ENCODE measurements at places on chromosomes 13 and 19.

GRCh38 chr13:73429701-73430100, 370.9 kb downstream of the KLF5 start:
- DNase-seq = no peak

GRCh38 chr13:77065461-77066147, 38.6 kb upstream of the FBXL3 start:
- DNase-seq = no peak

- DNase-seq = no peak
Measured at GRCh38 chr19:32671883-32672593, 2.9 kb downstream of the ANKRD27 start.

DNA sequence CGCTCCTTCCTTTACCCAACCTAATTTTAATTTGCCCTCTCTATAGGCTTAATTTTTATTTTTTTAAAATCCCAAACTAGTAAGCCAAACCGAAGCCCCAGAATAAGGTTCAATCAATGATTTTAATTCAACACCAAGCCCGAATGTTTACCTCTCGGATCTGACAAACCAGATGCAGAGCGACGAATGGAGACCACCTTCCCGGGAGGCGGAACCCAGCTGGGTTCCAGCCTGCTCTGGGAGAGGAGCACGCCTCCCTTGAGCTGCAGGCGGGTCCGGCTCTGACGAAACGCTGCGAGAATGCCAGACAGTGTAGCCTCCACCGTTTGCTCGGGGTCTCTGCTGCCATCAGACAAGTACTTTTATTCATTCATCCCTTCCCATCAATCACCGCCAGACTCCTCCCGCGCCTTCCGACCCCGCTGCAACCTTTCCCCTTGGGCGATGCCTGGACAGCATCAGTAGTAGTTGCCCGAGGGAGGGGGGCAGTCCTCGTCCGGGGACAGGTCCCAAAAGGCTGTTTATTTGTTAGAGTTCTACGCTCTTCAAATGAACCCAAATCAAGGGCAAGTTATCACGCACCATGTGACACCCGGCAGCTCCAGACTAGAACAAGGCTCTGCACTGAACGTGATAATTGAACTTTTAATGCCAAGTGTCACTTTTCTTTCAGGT, 752 bp upstream of the EDNRB start:
- peak; percentile 35 for DNase-seq

- DNase-seq = no peak
Measured at GRCh38 chr13:59543418-59543817, 620.3 kb downstream of the DIAPH3 start.

DNA sequence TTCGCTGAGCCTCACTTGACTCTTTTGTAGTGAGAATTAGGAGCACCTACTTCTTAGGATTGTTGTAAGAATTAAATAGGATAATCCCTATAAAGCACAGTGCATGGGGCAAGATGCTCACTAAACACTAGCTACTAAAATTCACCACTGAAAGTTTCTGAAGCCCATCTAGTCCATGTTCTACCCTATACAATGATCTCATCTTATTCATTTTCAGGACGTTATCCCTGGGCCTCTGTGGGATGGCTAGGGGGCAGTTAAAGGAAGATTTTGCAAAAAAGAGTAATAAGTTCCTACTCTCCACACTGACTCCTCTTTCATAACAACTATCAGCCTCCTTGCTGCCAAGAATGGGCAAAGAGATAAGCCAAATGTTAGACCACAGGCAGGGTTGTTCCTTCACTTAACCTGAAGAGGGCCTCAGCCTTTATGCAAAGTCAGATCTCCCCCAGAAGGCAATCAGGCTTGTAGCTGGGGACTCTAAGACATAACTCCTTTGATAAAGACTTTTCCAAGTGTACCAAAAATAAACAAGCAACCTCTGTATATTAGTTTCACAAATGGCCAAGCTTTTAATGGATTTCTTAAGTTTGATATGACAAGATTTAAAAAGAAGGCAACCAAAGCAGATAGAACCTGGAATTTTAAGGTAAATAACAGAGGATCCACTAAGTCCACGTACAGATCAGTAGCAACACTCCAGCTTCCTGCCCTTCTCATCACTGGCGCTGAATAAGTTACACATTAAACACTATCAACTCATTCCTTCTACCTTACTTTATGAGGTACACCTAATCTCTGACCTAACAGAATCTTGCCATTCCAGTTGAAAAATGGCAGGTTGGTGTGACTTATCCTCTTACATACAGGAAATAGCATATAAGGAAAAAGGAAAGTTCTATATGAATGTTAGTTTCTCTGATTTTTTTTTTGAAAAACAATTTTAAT, 44.4 kb downstream of the ELF1 start:
- peak; percentile 55 for DNase-seq

DNA sequence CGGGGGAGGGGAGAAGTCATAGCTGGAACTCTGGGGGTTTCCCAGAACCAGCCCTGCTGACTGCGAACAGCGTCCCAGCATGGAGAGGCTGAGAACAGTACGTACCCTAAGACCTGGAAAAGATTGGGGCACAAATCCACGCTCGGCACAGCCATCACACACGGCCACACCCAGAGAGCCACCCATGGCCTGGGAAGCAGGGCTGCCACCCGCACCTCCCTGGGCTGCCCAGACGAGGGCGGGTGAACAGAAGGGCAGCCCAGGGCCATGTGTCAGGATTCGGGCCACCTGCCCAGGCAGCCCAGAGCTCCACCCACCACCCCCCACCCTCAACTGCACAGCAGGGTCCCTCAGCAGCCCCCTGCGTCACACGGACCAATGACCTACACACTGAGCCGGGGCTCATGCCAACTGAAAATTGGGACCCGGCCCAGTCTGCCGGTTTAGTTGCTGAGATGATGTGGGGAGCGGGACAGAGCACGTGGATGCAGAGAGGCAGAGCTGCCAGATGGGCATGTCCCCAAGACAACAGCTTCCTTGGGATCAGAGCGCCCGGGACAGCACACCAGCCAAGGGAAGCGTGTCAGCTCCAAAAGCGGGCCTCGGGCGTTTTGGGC, 8.5 kb downstream of the UBXN6 start:
- no peak for DNase-seq

- no peak for DNase-seq
Measured at GRCh38 chr13:92179223-92179622, 780.8 kb downstream of the GPC5 start.

DNA sequence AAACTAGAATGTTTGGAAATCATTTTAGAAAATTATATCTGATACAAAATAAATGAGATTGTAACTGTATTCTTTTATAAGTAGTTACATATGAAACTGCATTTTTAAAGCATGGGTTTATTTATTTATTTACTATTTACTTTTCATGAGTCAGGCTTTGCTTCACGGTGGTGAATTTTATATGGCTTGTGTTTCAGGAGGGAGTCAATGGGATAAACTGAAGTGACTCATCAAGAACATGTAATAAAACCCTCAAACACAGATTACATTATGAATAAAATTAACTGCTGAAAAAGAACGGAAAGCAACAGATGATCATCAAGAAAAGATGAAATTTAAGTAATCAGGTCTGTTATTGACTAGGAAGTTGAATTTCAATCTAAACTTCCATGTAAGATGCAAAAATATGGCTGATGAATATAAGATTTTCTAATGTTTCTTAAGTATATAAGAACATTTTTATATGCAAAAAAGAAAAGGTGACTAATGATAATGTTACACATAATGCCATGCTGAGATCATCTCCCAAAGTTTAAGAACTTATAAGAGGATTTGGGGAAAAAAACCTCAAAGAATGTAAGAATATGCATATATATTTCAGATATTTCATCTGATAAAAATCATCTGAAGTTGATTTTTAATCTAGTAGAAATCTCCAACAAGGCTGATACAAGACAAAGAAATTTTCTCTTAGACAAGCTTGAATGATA, 383.6 kb downstream of the SLITRK1 start:
- no peak for DNase-seq

- DNase-seq = no peak
Measured at GRCh38 chr19:46279177-46279576, 17.7 kb upstream of the HIF3A start.

- DNase-seq = no peak
Measured at GRCh38 chr19:6613711-6614110, 22.8 kb upstream of the CD70 start.

GRCh38 chr13:105412171-105412570, 1123.3 kb downstream of the EFNB2 start:
- no peak for DNase-seq

DNA sequence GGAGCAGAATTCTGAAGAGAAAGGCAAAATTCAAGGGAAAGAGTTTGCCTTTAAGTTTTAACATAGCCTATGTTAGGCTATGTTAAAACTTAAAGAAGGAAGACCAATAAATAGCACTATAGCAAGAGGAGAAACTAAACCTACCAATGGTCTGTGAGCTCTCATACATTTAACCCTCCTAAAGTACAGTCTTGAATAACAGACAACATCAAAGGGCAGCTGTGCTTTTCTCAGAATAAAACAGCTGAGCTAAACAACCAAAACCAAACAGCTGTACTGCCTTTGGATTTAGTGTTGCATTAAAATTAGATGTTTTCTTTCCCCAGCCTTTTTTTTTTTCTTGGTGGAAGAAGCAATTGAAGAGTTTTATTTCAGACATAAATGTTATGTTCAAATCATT, 34.0 kb downstream of the KLF5 start:
- no peak for DNase-seq

GRCh38 chr13:26831336-26831908, 70.8 kb upstream of the GPR12 start:
- DNase-seq = no peak

DNA sequence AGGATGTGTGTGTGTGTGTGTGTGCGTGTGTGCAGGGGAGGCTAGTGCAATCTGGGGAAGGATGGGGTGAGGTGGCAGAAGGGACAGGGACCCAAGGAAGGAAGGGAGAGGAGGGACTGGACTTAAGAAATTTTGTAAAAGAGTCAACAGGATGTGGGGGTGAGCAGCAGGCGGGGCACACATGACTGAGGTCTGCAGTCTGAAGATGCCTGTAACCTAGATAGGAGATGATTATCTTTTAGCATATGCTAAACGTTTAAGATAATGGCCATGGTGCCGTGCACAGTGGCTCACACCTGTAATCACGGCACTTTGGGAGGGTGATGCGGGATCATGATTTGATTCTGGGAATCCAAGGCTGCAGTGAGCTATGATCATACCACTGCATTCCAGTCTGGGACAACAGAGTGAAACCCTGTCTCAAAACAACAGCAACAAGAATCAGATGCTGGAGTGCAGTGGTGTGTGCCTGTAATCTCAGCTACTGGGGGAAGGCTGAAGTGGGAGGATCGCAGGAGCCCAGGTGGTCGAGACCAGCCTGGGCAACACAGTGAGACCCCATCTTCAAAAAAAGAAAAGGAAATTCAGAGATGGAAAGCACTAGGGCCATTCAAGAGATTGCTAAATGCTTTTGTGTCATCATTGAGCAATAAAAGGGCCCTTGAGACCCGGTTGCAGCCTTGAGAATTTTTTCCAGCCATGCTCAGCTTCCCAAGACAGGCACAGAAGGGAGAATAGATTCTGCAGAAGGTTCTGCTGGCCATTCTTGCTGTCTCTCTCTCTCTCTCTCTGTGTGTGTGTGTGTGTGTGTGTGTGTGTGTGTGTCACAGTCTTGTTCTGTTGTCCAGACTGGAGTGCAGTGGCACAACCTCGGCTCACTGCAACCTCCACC, 3.8 kb upstream of the ZNF414 start:
- DNase-seq = no peak

GRCh38 chr13:93851236-93851635, 624.6 kb downstream of the GPC6 start:
- no peak for DNase-seq

GRCh38 chr19:32971012-32971595, 654 bp downstream of the CEP89 start:
- DNase-seq = no peak

GRCh38 chr13:77714119-77714755, 16.8 kb downstream of the SLAIN1 start:
- DNase-seq = no peak

DNA sequence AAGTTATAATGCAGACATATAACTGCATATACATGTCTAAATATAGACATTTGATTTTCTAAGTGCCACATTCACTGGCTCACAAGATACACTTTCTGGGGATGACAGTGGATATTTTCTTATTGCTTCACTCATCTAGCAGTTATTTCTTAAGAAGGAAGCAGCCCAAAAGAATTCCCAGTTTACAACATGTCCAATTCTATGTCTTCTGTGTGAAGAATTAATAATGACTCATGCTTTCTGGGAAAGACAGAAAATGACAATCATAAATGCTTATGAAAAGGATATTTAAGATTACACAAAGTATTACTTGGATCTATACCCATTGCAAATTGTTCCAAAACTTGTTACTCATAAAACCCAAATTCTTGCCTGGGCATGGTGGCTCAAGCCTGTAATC, 543.4 kb downstream of the SUCLA2 start:
- DNase-seq = no peak

GRCh38 chr13:36344173-36344572, 2.0 kb downstream of the SPART start:
- no peak for DNase-seq

DNA sequence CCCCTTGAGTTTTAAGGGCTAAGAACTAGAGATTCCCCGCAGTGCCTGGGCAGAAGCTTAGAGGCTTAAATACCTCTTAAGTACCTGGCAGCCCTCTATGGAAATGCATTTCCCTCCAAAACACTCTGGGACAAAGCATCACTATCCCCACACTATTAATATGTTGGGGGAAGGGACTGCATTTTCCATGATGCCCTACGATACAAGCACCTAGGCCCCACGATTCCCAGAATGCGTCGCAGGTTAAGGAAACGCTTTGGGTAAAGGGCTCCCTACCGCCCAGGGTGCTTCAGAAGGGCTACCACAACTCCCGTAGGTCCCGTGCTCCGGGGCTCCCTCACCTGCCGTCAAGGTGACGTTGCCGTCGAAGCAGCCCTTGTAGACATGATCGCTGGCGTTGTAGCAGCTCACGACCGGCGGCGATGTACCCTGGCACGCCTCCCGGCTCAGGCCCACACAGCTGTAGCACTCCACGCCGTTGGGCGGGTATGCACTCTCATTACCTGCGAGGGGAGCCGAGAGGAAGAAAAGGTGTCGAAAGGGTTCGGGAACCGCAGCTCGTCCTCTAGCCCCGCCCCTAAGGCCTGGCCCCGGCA, 2.5 kb downstream of the LYPD3 start:
- no peak for DNase-seq

- DNase-seq = no peak
Measured at GRCh38 chr19:49997709-49998108, 27.5 kb downstream of the VRK3 start.

GRCh38 chr13:62433660-62434059, 1018.0 kb upstream of the PCDH20 start:
- no peak for DNase-seq

DNA sequence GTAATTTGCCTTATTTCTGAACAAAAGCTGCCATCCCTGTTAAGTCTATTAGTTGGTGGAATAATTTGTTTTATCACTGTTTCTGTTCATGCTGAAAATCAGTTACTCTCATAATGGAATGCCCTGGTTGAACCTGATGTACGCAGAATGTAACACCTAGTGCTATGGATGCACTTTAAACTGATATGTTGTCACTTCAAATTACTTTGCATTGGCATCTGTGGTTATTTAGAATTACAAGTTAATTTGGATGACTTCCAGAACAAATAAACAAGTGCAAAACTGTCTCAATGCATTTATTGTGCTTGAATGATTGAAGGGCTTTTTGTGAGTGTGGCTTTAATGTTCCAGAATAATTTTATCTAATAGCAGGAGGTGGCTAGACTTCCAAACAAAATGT, 368.2 kb upstream of the SLITRK5 start:
- no peak for DNase-seq

All from colonic mucosa (tissue), 4 donors.